ENCODE measurements at places on chromosomes 11 and 22. TPM values are rescaled to one million over a fixed set of nuclear protein-coding genes. Genes with fewer than 3 reads are reported as not detected.

ACR gene
- not detected for total RNA-seq

FOLH1 gene
- not detected for total RNA-seq

OR4C45 gene
- not detected for total RNA-seq

CCDC82 gene
- total RNA-seq: 48.3 TPM

MMP13 gene
- total RNA-seq: not detected

TUB gene
- total RNA-seq: 41.3 TPM

POTEH gene
- not detected for total RNA-seq

OR5P2 gene
- total RNA-seq: not detected

HEPACAM gene
- total RNA-seq: not detected

ALDH3B2 gene
- total RNA-seq: not detected

RIBC2 gene
- 0.59 TPM for total RNA-seq

TMEM151A gene
- not detected for total RNA-seq

APOL4 gene
- 0.82 TPM for total RNA-seq

OR4D9 gene
- not detected for total RNA-seq

MB gene
- 0.53 TPM for total RNA-seq

TMEM86A gene
- 0.87 TPM for total RNA-seq

PDE3B gene
- total RNA-seq: 14.3 TPM

SLC22A25 gene
- not detected for total RNA-seq

SCGB1D2 gene
- not detected for total RNA-seq

TMPRSS4 gene
- not detected for total RNA-seq

ARHGAP8 gene
- 8.9 TPM for total RNA-seq

P4HA3 gene
- not detected for total RNA-seq

SMC1B gene
- total RNA-seq: 0.09 TPM

ELMOD1 gene
- total RNA-seq: not detected

P2RX6 gene
- 0.36 TPM for total RNA-seq

OR52N4 gene
- total RNA-seq: 0.12 TPM

OVOL1 gene
- total RNA-seq: 0.12 TPM

NLRP10 gene
- not detected for total RNA-seq

LARGE2 gene
- 13.4 TPM for total RNA-seq

SESN3 gene
- 140 TPM for total RNA-seq

OR52E2 gene
- not detected for total RNA-seq

APOA4 gene
- total RNA-seq: 0.12 TPM

GGTLC3 gene
- not detected for total RNA-seq

CASP12 gene
- not detected for total RNA-seq

DDTL gene
- not detected for total RNA-seq

PGA5 gene
- total RNA-seq: not detected

ADM gene
- total RNA-seq: 3.8 TPM

APOL5 gene
- total RNA-seq: not detected

DBX1 gene
- total RNA-seq: 5.3 TPM

SLC5A4 gene
- 0.06 TPM for total RNA-seq

PPME1 gene
- total RNA-seq: 55.8 TPM

ARHGEF17 gene
- 19.9 TPM for total RNA-seq

Measured in neural progenitor cell (in vitro differentiated cells).